ENCODE measurements at places on chromosomes 4 and X.

GRCh38 chrX:46959985-46960700, 47.9 kb downstream of the JADE3 start:
- DNase-seq, result no peak

- DNase-seq, result no peak
Measured at GRCh38 chr4:123120473-123120872, 198.1 kb upstream of the NUDT6 start.

DNA sequence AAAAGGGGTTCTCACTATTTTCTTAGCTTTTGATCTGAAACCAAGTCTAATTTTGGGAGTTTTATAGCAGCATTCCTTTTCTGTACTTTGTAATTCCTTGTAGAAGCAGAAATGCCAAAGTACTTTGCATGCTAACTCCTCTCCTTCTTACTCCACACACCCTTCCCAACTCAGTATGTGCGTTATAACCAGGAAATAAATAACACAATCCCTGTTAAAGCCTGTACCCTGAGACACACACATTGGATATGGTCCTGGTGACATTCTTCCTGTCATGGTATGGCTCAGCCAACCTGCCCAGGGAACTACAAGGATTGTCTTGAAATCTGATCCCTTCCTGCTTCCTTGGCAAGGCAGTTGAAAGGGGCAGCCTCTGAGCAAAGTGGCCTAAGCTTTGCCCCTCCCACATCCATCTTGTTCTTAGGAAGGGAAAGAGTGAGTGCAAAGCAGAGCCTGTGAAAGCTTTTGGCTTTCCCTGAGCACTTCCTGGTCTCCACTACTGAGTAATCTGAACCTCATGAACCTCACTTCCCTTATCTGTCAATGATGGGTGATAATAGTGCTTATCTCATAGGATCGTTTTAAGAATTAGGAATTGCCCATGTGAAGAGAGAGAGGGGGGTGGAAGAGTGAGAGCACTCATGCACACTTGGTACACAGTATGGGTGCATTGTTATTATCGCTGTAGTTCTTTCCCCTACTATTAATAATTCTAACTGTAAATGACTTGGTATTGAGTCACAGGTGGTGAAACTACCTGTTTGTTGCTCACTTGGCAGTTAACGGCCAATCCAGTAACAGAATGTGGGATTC, 109.3 kb downstream of the AFF2 start:
- DNase-seq, result peak; percentile 40

- no peak for DNase-seq
Measured at GRCh38 chr4:70936200-70936787, 34.1 kb downstream of the MOB1B start.

- DNase-seq, result no peak
Measured at GRCh38 chr4:73850261-73850970, 2.7 kb upstream of the PF4V1 start.

DNA sequence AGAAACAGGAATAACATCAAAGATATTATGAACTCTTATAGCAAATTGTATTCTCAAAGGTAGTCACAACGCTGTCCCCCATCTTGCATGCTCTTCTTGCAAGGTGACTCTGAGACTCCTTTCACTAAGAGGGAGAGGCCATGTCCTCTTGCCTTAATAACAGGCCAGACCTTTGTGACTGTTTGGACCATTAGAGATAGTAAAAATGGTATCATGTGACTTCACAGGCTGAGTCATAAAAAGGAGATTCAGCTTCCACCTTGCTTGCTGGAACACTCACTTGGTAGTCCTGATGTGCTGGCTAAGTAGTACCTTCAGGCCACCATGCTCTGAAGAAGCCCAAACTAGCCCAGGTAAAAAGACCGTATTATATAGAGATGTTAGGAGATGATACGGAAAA, 143.8 kb downstream of the FBXW7 start:
- no peak for DNase-seq

Data from ecto neural progenitor cell (in vitro differentiated cells).